ENCODE measurements at places on chromosomes 11 and 22.

GRCh38 chr11:34570584-34570983 is 50.3 kb upstream of the EHF start:
- no peak for DNase-seq

- no peak for DNase-seq
Observed at GRCh38 chr11:128503245-128503991, 83.9 kb downstream of the ETS1 start.

DNA sequence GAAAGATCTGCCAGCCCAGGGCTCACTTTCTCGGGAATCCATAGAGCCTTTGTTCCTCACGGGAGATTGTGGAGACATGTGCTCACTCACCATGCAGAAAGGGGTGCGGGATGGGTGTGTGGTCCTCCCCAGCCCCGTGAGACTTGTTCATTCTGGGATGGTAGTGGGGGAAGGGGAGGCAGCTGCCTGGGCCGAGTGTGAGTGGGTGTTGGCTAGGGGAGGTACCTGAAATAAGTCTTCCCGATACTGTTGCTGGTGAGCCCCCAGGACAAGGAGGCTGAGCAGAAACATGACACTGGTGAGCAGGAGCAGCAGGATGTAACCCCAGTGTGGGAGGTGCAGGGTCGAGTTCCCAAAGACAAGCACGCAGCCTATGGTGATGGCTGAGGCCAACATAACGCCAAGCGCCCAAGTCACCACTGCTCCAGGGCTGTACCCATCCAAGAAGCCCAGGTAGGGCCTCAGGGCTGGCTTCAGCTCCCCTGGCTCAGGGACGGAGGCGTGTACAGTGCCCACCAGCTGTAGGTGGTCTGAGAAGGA is 2.8 kb downstream of the SLC7A4 start:
- DNase-seq: no peak

GRCh38 chr11:16526947-16527346 is 170.6 kb upstream of the SOX6 start:
- no peak for DNase-seq

- DNase-seq: no peak
Observed at GRCh38 chr22:46579751-46580449, 40.3 kb upstream of the GRAMD4 start.

GRCh38 chr22:45499746-45500145 is 2.9 kb upstream of the FBLN1 start:
- DNase-seq: no peak

DNA sequence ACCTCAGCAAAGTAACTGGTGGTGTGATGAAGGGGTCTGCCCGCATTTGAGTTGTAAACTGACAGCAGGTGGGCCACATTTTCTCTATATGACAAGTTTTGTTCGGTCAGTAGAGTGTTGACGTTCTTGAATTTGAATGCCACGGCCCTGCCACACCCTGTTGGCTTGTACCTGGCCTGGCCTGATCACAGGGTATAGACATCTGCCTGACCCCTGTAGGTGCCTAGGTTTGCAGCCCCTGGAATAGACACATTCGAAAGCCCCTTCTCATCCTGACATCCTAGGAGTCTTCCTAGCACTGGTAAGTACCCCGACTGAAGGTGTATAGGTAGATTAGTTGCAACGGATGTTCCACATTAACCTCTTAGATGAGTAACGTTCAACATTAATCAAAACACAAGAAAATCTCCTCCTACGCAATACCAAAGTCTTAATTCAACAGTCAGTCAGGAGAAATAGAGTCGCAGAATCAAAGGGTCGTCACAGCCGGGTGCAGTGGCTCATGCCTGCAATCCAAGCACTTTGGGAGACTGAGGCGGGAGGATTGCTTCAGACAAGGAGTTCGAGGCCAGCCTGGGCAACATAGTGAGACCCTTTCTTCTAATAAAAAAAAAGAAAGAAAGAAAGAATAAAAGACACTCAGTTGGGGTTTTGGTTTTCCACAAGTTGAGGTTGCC is 43.6 kb upstream of the CD5 start:
- DNase-seq: no peak

GRCh38 chr11:127149410-127149809 is 148.8 kb upstream of the KIRREL3 start:
- DNase-seq: no peak

GRCh38 chr22:20131597-20131858 is at the start of gene ZDHHC8:
Gene ZDHHC8, plus strand, starts transcription at chr22:20131804. Its CDS starts 144 bp downstream, at chr22:20131948.
- no peak for DNase-seq

DNA sequence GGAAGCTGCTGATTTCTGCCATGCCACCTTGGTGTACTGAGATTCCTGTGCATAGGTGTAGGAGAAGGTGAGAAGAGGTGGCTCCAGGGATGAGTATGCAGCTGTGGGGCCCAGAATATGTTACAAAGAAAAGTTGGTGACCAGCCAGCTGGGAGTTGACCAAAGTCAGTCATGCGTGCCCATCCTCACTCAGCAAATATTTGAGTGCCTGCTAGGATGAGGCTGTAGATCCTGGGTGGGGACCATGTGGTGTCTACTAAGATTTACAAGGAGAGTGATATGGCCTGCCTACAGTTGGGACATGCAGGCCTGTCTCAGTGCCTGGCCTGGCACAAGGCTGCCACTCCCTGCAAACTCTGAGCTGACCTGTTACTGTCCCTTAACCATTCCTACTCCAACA is 19.4 kb downstream of the RNF185 start:
- no peak for DNase-seq

DNA sequence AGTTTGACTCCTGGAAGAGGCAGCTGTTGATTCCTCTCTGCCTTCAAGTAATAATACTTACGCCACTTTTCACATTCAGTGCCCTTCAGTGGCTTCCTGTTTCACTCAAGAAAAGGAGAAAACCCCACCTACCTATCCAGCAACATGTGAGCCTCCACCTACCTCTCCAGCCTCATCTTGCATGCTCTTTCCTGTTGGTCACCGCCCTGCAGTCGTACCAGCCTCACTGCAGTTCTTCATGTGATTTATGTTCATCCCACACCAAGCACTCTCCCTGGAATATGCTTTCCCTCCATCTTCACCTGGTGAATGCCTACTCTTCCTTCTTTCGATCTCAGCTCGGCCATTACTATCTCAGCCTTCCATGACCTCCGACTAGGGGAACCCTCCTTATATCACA is 21.8 kb upstream of the YWHAH start:
- DNase-seq: no peak

DNA sequence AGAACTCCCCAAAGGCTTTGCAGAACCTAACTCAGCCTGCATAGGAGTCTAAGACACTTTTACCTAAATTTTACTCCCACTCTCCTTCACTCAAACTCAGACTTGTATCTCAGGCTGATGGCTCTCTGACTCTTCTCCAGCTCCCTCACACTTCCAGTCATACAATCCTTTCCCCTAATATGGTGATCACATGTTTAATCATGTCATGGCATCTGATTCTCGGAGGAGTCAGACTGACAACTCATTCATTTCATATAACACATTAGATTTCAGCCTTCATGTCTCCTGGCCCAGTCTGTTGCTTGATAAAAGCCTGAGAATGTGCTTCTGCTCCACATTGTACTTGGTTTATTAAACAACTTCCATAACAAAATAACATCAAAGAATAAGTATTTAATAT is 1503.9 kb upstream of the TENM4 start:
- DNase-seq: no peak

- no peak for DNase-seq
Observed at GRCh38 chr11:36167729-36168128, 121.5 kb downstream of the COMMD9 start.

DNA sequence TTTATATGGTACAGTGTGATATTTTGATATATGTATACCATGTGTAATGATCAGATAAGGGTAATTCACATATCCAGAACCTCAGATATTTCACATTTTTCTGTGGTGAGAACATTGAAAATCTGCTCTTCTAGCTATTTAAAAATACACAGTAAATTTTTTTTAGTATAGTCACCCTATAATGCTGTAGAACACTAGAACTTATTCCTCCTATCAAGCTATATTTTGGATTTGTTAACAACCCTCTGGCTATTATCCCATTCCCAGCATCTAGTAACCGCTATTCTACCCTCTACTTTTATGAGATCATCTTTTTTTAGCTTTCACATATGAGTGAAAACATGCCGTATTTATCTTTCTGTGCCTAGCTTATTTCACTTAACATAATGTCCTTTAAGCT is 65.5 kb upstream of the SYT9 start:
- DNase-seq: no peak

DNA sequence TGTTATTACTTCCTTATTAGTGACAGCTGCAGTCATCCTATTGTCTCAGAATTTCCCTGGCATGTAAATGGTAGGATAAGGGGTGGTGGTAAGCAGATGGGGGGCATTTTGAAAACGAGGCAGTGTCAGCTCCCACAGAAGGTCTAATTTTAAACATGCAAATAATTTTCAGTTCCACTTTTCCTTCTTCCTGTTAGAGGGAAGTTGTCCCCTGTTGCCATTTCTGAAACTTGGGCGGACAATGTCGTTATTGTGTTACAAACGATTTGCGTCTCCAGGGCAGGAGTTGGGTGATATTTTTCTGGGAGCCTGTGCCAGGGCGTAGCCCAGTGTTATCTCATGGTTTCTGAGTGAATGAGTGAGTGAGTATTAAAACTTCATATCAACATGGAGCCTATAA is 7.4 kb downstream of the PTPRJ start:
- no peak for DNase-seq

DNA sequence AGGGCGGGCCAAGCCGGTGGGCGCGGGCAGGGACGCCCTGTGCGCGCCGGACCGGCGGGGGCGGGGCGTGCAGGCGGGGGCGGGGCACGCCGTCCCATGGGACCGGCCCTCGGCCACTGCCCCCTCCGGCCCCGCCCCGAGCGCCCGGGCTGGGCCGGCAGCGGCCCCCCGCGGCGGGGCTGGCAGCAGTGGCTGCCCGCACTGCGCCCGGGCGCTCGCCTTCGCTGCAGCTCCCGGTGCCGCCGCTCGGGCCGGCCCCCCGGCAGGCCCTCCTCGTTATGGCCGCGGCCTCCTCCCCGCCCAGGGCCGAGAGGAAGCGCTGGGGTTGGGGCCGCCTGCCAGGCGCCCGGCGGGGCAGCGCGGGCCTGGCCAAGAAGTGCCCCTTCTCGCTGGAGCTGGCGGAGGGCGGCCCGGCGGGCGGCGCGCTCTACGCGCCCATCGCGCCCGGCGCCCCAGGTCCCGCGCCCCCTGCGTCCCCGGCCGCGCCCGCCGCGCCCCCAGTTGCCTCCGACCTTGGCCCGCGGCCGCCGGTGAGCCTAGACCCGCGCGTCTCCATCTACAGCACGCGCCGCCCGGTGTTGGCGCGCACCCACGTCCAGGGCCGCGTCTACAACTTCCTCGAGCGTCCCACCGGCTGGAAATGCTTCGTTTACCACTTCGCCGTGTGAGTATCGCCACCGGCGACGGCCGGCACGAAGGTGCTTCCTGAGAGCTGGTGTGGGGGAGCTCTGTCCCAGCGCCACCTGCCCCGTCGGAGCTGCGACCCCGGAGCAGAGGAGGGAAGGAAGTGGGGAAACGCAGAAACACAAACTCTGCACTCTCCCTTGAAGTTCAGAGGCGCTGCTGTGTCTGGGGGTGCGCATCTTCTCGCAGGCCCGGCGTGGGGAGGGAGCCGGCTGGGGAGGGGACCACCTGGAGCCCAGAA is at the start of gene KCNQ1:
Gene KCNQ1 (plus strand): TSS at position 188 of the 925 bp plus-strand sequence. CDS start 91 bp downstream, at position 279.
- peak; percentile 33 for DNase-seq

DNA sequence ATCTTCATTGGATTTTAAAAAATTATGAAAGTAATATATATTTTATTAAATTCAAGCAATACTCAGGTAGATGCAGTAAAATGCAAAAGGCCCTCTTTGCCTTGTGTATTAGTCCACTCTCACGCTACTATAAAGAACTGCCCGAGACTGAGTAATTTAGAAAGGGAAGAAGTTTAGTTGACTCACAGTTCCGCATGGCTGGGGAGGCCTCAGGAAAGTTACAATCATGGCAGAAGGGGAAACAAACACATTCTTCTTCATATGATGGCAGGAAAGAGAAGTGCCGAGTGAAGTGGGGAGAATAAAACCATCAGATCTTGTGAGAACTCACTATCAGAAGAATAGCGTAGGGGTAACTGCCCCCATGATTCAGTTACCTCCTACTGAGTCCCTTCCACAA is 130.8 kb downstream of the HIPK3 start:
- no peak for DNase-seq

DNA sequence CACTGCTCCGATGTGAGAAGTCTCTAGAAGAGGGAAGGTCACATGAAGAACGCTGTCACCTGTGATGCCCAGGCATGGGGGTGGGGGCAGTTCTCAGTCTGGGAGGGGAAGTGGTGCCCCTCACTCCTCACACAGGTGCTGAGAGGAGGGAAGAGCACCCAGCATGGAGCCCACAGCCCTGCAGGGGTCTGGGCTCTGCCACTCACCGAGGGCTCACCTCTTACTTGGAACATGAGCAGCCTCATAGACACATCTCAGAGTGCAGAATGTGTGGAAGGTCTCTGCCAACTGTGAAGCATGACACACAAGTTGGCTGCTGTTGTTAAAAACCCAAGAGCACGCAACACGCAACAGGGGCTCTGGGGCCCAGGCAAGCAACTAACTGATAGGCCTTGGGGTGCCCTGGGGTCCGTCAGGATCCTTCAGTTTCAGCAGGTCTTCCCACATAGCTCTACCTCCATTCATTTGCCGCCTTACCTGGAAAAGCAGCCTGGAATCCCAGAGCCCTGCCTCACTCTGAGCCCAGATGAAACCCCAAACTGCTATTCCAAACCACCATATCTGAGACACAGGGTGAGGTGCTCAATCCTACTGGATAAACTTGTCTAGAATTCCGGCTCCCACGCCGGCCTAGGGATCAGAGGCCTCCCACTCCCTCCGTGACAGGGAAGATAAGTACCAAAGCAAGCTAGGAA is 17.5 kb upstream of the TMPRSS4 start:
- no peak for DNase-seq

DNA sequence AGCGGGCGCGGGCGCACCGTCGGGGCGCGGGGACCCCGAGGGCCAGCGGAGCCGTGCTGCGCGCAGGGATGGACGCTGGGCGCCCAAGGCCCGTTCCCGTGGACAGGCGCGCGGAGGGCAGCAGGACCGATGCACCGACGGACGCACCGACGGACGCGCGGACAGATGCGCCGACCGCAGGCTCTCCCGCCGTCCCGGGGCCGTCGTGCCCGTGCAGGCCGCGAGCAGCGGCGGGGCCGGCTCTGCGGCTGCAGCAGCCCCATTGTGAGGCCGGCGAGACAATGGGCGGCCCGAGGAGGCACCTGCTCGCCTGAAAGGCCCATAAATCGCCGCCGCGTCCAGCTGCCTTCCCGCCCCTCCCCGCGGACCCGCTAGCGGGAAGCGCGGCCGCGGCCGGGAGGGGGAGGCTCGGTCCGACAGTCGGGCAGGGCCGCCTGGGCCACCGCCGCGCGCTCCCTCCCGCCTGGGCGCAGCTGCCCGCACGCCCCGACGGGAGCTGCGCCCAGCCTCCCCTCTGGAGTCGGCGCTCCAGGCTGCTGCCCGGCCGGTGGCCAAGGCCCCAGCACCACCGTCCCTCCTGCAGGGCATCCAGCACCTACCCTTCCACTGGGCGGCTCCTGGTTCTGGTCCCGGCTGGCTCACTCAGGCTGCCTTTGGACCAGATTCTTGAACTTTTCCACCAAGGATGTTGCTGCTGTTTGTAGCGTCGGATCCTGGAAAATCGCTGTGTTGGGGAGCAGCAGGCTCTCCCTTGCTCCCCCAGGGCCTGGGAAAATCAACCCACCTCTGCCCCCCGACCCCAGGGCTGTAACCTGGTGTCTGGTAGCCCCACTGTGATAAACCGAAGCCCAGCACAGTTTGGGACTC is 15.8 kb downstream of the CDKN1C start:
- peak; percentile 71 for DNase-seq

- no peak for DNase-seq
Observed at GRCh38 chr11:36702330-36703054, 104.5 kb upstream of the RAG2 start.

- no peak for DNase-seq
Observed at GRCh38 chr11:103668859-103669258, 367.6 kb upstream of the DDI1 start.

GRCh38 chr11:64026575-64027205 is 9.0 kb upstream of the FLRT1 start:
- no peak for DNase-seq

- no peak for DNase-seq
Observed at GRCh38 chr22:39408807-39409206, 9.2 kb downstream of the TAB1 start.
